Aorta (tissue), 5 donors: ENCODE measurements at places on chromosomes 16 and 17. TPM values are rescaled to one million over a fixed set of nuclear protein-coding genes. Genes with fewer than 3 reads are reported as not detected.

The CD300E gene
- polyA plus RNA-seq = 0.18 TPM

The TMEM132E gene
- polyA plus RNA-seq = 0.25 TPM

The ADAD2 gene
- polyA plus RNA-seq = not detected

The SLC16A11 gene
- not detected for polyA plus RNA-seq

The CHRNE gene
- polyA plus RNA-seq = not detected

The CETP gene
- not detected for polyA plus RNA-seq

The SOST gene
- 4.8 TPM for polyA plus RNA-seq

The KCTD11 gene
- polyA plus RNA-seq = 11.4 TPM

The PIRT gene
- polyA plus RNA-seq = not detected

The VMO1 gene
- 1.5 TPM for polyA plus RNA-seq

The TRIM65 gene
- polyA plus RNA-seq = 10.0 TPM

The HNF1B gene
- polyA plus RNA-seq = not detected

The DHODH gene
- 4.2 TPM for polyA plus RNA-seq

The NGFR gene
- polyA plus RNA-seq = 1.4 TPM

The PLCG2 gene
- 3.0 TPM for polyA plus RNA-seq

The C1QTNF1 gene
- polyA plus RNA-seq = 361 TPM

The ZDHHC1 gene
- polyA plus RNA-seq = 11.3 TPM

The GCGR gene
- not detected for polyA plus RNA-seq

The RNF222 gene
- polyA plus RNA-seq = not detected

The KRTAP1-5 gene
- polyA plus RNA-seq = not detected

The SLC6A2 gene
- 0.13 TPM for polyA plus RNA-seq

The C16orf96 gene
- polyA plus RNA-seq = not detected

The CLEC10A gene
- polyA plus RNA-seq = 2.4 TPM

The CTRB2 gene
- polyA plus RNA-seq = 12.7 TPM

The DRC3 gene
- 7.9 TPM for polyA plus RNA-seq
